ENCODE measurements at places on chromosomes 7 and 10. TPM values are rescaled to one million over a fixed set of nuclear protein-coding genes. Genes with fewer than 3 reads are reported as not detected.

The STAMBPL1 gene
- 13.6 TPM for total RNA-seq

The SKIDA1 gene
- 3.1 TPM for total RNA-seq

The GATAD1 gene
- total RNA-seq, result 52.0 TPM

The TSPAN15 gene
- 103 TPM for total RNA-seq

The BRI3 gene
- 132 TPM for total RNA-seq

The THSD7A gene
- 30.9 TPM for total RNA-seq

- no peak for DNase-seq
Measured at GRCh38 chr10:68578974-68579373, 18.8 kb downstream of the TET1 start.

- no peak for DNase-seq
Measured at GRCh38 chr7:8430643-8431042, 2.8 kb upstream of the NXPH1 start.

GRCh38 chr10:77071001-77071511 is 566.6 kb downstream of the KCNMA1 start:
- DNase-seq, result peak; percentile 84

GRCh38 chr10:117546581-117547015 is 4.1 kb downstream of the EMX2 start:
- DNase-seq, result no peak

DNA sequence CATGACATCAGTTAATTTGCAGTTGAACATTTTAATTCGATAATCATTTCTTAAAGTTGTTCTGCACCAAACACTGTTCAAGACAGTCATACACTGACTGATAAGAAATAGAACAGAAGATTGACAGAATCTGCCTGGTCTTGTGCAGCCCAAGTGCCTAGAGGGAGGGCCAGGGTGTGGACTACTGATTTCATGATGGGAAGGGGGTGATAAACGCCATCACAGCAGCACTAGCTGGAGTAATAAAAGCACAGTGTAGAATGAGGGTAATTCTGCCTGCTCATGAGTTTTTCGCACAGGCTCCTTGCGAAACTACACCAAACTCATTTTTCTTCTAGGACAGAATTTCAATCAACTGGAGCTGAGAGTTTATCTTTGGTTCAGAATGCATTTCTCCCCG is 270.1 kb downstream of the ARL4A start:
- DNase-seq, result no peak

DNA sequence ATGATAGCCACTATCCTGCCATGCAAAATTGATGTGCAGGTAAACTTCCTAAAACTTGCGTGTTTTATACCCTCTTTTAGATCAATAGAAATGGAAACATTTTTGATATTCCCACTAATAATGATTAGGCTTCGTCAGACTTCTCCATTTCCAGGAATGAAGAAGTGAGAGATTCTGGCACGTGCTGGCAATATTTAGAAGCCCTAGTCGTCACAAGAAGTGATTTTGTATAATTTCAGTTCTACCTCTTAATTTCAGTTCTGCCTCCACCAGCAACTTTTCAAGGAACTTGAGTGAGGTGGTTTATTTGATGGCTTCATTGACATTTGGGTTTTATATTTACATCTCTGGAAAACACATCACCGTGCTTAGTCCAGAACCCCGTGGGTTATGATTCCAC is 61.9 kb downstream of the MRC1 start:
- no peak for DNase-seq

DNA sequence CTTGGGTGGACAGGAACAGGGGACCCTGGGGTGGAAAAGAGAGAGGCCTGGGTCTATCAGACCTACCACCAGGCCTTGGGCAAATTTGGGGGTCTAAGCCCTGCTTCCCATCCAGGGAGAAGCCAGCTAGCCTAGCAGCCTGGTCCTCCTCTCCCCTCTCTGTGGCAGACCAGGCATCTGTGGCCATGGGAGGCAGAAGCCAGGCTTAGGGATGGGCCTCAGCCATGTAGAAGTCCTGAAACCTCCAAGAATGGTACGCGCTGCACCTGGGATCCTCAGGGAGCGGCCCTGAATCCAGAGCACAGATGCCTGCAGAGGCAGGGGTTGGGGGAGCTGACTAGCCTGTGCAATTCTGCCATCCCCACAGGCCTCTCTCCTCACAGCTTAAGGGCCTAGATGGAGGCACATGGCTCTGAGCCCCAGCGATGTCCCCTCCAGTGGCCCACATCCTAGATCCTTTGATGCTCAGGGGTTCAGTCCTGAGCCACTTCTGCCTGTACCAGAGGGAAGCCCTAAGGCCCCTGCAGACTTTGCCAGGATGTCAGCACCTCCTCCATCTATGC is 21.2 kb downstream of the GRID1 start:
- DNase-seq, result peak; percentile 25

- no peak for DNase-seq
Measured at GRCh38 chr7:79723833-79724618, 270.6 kb upstream of the MAGI2 start.

- DNase-seq, result no peak
Measured at GRCh38 chr7:131249003-131249402, 78.7 kb upstream of the MKLN1 start.

Data from sciatic nerve (tissue), 2 donors.